ENCODE measurements at places on chromosomes 6 and 20. TPM values are rescaled to one million over a fixed set of nuclear protein-coding genes. Genes with fewer than 3 reads are reported as not detected.

ATAT1 gene
- 2.6 TPM for total RNA-seq

SLC26A8 gene
- under 0.01 TPM for total RNA-seq

IL17F gene
- not detected for total RNA-seq

BNIP5 gene
- total RNA-seq, result not detected

SLC22A1 gene
- not detected for total RNA-seq

SLC2A10 gene
- total RNA-seq, result 6.5 TPM

PDE10A gene
- total RNA-seq, result 9.8 TPM

CRIP3 gene
- not detected for total RNA-seq

PRL gene
- not detected for total RNA-seq

TFAP2D gene
- total RNA-seq, result not detected

C20orf202 gene
- total RNA-seq, result not detected

YWHAB gene
- 135 TPM for total RNA-seq

HS3ST5 gene
- total RNA-seq, result not detected

POM121L2 gene
- not detected for total RNA-seq

Data from pulmonary artery endothelial cell (primary cell).